ENCODE measurements at places on chromosomes 5 and 9. TPM values are rescaled to one million over a fixed set of nuclear protein-coding genes. Genes with fewer than 3 reads are reported as not detected.

DNA sequence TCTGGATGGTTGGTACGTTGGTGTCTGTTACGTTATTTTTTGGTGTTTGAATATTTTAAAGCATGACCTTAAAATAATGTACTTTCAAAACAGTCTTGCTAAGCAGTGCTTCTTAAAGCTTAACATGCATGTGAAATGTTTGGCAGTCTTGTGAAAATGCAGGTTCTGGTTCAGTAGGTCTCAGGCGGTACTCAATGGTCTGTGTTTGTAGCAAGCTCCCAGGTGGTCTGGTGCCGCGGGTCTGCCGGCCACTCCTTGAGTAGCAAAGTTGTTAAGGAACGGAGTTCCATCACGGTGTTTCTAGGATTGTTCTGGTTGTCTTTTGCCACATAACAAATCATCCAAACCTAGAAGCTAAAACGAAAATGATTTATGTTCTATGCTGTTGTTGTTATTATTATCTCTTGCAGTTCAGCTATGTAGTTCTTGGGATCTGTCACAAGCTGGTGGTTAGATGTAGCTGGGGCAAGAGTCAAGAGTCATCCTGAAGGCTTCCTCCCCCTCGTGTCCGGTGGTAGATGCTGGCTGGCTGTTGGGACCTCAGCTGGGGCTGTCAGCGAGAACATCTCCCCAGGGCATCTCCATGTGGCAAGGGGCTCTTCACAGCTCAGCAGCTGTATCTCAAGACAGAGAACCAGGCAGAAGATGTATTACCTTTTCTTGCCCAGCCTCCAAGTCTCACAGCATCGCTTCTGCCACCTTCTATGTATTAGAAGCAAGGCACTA is 186.8 kb downstream of the PALM2AKAP2 start:
- no peak overlapping the region for H3K27ac ChIP-seq
- no peaks in the 10 kb centered on the region for H3K27me3 ChIP-seq
- no peak overlapping the region for H3K4me3 ChIP-seq
- H3K4me1 ChIP-seq = no peaks in the 10 kb centered on the region
- no peak for DNase-seq

Gene ADAMTSL1
- not detected for total RNA-seq

- H3K36me3 ChIP-seq = no peaks in the 10 kb centered on the region
- H3K27me3 ChIP-seq = no peaks in the 10 kb centered on the region
- no peak overlapping the region for H3K27ac ChIP-seq
These were observed 66.4 kb downstream of the EHMT1 start for GRCh38 chr9:137685035-137685740.

GRCh38 chr9:127323393-127323792 is 58.8 kb downstream of the GARNL3 start:
- H3K36me3 ChIP-seq = no peaks in the 10 kb centered on the region
- no peak overlapping the region for H3K4me3 ChIP-seq
- H3K27ac ChIP-seq = no peak overlapping the region
- no peaks in the 10 kb centered on the region for H3K27me3 ChIP-seq

Gene TMOD1
- 1.1 TPM for total RNA-seq

Gene GFI1B
- 0.79 TPM for total RNA-seq

GRCh38 chr5:94802450-94802849 is 184.0 kb downstream of the SLF1 start:
- no peaks in the 10 kb centered on the region for H3K36me3 ChIP-seq
- no peak for DNase-seq
- no peaks in the 10 kb centered on the region for H3K4me1 ChIP-seq
- no peak overlapping the region for H3K4me3 ChIP-seq
- H3K27ac ChIP-seq = no peak overlapping the region

Gene PCDHB13
- total RNA-seq = 0.12 TPM

DNA sequence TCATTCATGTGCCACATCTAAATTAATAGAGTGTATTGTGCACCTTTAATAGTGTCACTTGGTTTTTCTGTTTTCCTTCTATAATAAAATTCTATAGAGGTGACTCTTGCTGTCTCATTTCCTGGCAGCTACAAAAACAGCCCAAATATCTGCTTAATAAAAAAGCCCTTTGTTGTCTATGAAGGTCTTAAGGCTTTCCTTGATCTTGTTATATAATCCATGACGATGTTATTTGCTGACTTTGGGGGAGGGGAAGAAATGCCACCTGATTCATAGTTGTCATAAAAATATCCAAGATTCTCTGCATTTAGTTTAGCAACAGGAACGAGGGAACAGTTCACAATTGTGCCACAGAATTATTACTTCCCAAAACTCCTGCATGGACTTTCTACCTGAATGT is 31.3 kb downstream of the CPEB4 start:
- H3K4me1 ChIP-seq = peaks cover 22% of the 10 kb centered on the region
- H3K4me3 ChIP-seq = no peak overlapping the region
- no peak overlapping the region for H3K27ac ChIP-seq
- H3K27me3 ChIP-seq = no peaks in the 10 kb centered on the region
- H3K36me3 ChIP-seq = no peaks in the 10 kb centered on the region
- no peak for DNase-seq

Gene ESM1
- not detected for total RNA-seq

DNA sequence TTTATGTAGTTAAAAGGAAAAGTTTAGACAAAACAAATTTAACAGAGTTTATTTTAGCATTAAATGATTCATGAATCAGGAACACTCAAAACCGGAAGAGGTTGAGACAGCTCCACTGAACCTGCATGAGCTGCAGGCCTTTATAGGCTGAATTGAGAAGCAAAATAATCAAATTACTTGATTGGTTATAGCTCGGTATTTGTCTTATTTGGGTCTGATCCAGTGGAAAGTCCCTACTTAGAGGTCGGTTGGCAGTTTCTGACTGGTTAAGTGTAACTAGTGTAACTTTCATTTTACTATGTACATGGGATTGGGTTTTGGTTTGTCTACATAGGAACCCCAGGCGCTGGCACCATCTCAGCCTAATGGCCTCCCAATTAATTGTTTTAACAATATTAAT is 74.1 kb upstream of the PIK3R1 start:
- no peaks in the 10 kb centered on the region for H3K27me3 ChIP-seq
- DNase-seq = no peak
- H3K4me3 ChIP-seq = no peak overlapping the region
- no peak overlapping the region for H3K27ac ChIP-seq

GRCh38 chr9:113807173-113808061 is 68.7 kb upstream of the ZNF618 start:
- H3K27ac ChIP-seq = no peak overlapping the region
- DNase-seq = peak; percentile 46
- no peaks in the 10 kb centered on the region for H3K27me3 ChIP-seq
- no peak overlapping the region for H3K4me3 ChIP-seq

GRCh38 chr5:122311961-122312590 is at the start of gene SNCAIP:
Gene SNCAIP, plus strand, starts transcription at chr5:122312237. Its CDS starts 78,898 bp downstream, at chr5:122391135.
- no peaks in the 10 kb centered on the region for H3K4me1 ChIP-seq
- no peaks in the 10 kb centered on the region for H3K36me3 ChIP-seq
- DNase-seq = peak; percentile 56
- H3K4me3 ChIP-seq = peak within 1 kb of the TSS; percentile 43

- no peak overlapping the region for H3K27ac ChIP-seq
- no peaks in the 10 kb centered on the region for H3K36me3 ChIP-seq
- peaks cover 39% of the 10 kb centered on the region for H3K4me1 ChIP-seq
- no peaks in the 10 kb centered on the region for H3K27me3 ChIP-seq
- peak; percentile 40 for DNase-seq
- H3K4me3 ChIP-seq = no peak overlapping the region
These were observed 167.9 kb downstream of the DENND1A start for GRCh38 chr9:123761905-123762605.

DNA sequence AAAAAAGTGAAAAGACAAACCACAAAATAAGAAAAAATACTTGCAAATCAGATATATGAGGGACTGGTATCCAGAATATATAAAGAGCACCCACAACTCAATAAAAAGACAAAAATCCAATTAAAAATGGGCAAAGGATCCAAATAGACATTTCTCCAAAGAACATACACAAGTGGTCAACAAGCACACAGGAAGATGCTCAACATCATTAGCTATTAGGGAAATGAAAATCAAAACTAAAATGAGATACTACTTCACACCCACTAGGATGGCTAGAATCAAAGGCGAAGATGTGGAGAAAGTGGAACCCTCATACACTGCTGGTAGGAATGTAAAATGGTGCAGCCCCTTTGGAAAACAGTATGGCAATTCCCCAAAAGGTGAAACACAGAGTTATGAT is 21.1 kb upstream of the DPM2 start:
- H3K27ac ChIP-seq = no peak overlapping the region
- no peak for DNase-seq
- H3K4me1 ChIP-seq = peaks cover 20% of the 10 kb centered on the region
- H3K4me3 ChIP-seq = no peak overlapping the region

- no peak overlapping the region for H3K4me3 ChIP-seq
- no peaks in the 10 kb centered on the region for H3K27me3 ChIP-seq
- DNase-seq = peak; percentile 9
- no peaks in the 10 kb centered on the region for H3K36me3 ChIP-seq
These were observed 464.1 kb upstream of the KLF4 start for GRCh38 chr9:107953556-107954125.

Gene PCDHGB6
- total RNA-seq = 2.5 TPM

- H3K36me3 ChIP-seq = peaks cover 10% of the 10 kb centered on the region
- DNase-seq = no peak
- peaks cover 20% of the 10 kb centered on the region for H3K4me1 ChIP-seq
These were observed 62.0 kb downstream of the MACROH2A1 start for GRCh38 chr5:135337064-135337463.

GRCh38 chr9:108496846-108497245 is 358.9 kb downstream of the ACTL7B start:
- no peaks in the 10 kb centered on the region for H3K36me3 ChIP-seq
- DNase-seq = no peak
- H3K27me3 ChIP-seq = no peaks in the 10 kb centered on the region
- no peaks in the 10 kb centered on the region for H3K4me1 ChIP-seq

Gene PCDHAC2
- total RNA-seq = not detected

Gene NPR2
- total RNA-seq = 44.1 TPM

- no peak for DNase-seq
- no peaks in the 10 kb centered on the region for H3K27me3 ChIP-seq
- H3K4me3 ChIP-seq = no peak overlapping the region
- H3K27ac ChIP-seq = no peak overlapping the region
- peaks cover 6% of the 10 kb centered on the region for H3K4me1 ChIP-seq
These were observed 48.2 kb upstream of the RPL26L1 start for GRCh38 chr5:172910828-172911627.

- no peak for DNase-seq
- no peaks in the 10 kb centered on the region for H3K27me3 ChIP-seq
- H3K4me1 ChIP-seq = peaks cover 25% of the 10 kb centered on the region
- H3K36me3 ChIP-seq = no peaks in the 10 kb centered on the region
- no peak overlapping the region for H3K4me3 ChIP-seq
- H3K27ac ChIP-seq = peak overlapping the region; percentile 59
These were observed 118.2 kb downstream of the BOD1 start for GRCh38 chr5:173498286-173498685.

DNA sequence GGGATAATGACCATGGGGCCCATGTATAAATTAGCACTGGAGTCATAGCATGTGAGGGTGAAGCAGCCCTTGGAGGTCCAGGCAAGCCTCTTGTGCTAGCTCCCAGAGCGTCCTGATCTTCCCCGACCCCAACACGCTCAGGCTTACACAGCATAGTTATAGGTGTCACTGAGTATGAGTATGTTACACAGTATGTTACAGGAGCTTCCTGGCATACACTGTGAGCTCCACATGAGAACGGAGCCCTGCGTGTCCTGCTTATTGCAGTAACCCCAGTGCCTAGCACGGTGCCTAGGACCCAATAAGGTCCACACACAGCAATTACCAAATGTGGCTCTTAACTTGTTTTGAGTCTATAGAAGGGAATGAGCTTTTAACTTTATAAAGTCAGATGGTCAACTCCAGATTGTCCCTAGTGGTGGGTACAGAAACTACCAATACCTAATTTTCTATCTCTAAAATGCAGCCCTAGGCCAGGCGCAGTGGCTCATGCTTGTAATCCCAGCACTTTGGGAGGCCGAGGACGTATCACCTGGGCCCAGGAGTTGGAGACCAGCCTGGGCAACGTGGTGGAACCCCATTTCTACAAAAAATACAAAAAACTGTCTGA is 64.1 kb downstream of the PLAC8L1 start:
- no peaks in the 10 kb centered on the region for H3K27me3 ChIP-seq
- H3K4me3 ChIP-seq = no peak overlapping the region
- peaks cover 9% of the 10 kb centered on the region for H3K36me3 ChIP-seq

DNA sequence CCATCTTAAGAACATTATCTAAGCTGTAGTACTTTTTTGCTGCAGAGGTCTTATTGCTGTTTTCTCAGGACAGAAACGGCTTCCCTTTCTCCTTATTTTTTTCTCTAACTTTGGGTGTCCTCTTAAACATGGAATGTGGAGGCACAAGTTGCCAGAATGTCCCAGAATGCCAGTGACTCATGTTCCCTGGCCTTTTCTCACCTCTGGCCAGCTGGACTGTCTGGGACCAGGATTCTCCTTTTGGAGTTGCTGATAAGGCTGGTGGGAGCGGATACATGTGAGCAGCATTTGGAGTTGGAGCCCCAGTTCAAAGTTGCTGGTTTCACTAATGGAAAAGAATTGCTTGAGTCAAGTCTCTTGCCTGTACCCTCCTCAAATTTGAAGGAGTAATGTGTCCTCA is 112.8 kb downstream of the ARHGAP26 start:
- DNase-seq = no peak
- no peak overlapping the region for H3K27ac ChIP-seq
- no peak overlapping the region for H3K4me3 ChIP-seq
- no peaks in the 10 kb centered on the region for H3K27me3 ChIP-seq

Gene EPB41L4B
- total RNA-seq = 16.3 TPM

- H3K4me1 ChIP-seq = no peaks in the 10 kb centered on the region
- H3K4me3 ChIP-seq = no peak overlapping the region
- no peaks in the 10 kb centered on the region for H3K36me3 ChIP-seq
- no peak overlapping the region for H3K27ac ChIP-seq
These were observed 25.5 kb downstream of the DAB2IP start for GRCh38 chr9:121676926-121677325.

- no peak overlapping the region for H3K27ac ChIP-seq
- no peaks in the 10 kb centered on the region for H3K4me1 ChIP-seq
- no peaks in the 10 kb centered on the region for H3K36me3 ChIP-seq
- H3K4me3 ChIP-seq = no peak overlapping the region
- no peak for DNase-seq
- no peaks in the 10 kb centered on the region for H3K27me3 ChIP-seq
These were observed 36.2 kb upstream of the TLE4 start for GRCh38 chr9:79535534-79535933.

GRCh38 chr5:76155536-76155935 is 72.4 kb downstream of the SV2C start:
- no peak overlapping the region for H3K27ac ChIP-seq
- peaks cover 1% of the 10 kb centered on the region for H3K27me3 ChIP-seq
- no peak overlapping the region for H3K4me3 ChIP-seq
- no peaks in the 10 kb centered on the region for H3K36me3 ChIP-seq
- no peaks in the 10 kb centered on the region for H3K4me1 ChIP-seq

Gene MOB3B
- 4.7 TPM for total RNA-seq

DNA sequence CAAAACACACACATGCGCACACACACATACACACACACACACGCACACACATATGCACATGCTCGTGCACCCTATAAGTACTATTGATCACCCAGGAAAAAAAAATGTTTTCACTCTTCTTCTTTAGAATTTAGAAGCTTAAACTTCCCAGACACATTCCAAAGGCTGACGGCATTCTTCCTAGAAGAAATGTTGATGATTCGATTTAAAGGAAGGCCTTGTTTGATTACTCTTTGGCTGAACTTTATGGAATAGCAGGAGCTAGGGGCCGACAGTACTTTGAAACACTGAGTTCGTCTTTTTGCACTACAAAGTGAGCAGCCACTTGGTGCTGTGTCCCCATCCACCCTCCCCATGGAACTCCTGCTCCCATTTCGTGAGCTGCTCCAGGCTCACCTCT is 113.2 kb downstream of the EGFLAM start:
- no peaks in the 10 kb centered on the region for H3K36me3 ChIP-seq
- H3K27me3 ChIP-seq = no peaks in the 10 kb centered on the region

Gene TMEM267
- total RNA-seq = 15.5 TPM

All from Caco-2 (cell line).